ENCODE measurements at places on chromosomes 6 and 20.
A peak's percentile ranks its signal among the peaks of the same experiment; 100 is the strongest.

DNA sequence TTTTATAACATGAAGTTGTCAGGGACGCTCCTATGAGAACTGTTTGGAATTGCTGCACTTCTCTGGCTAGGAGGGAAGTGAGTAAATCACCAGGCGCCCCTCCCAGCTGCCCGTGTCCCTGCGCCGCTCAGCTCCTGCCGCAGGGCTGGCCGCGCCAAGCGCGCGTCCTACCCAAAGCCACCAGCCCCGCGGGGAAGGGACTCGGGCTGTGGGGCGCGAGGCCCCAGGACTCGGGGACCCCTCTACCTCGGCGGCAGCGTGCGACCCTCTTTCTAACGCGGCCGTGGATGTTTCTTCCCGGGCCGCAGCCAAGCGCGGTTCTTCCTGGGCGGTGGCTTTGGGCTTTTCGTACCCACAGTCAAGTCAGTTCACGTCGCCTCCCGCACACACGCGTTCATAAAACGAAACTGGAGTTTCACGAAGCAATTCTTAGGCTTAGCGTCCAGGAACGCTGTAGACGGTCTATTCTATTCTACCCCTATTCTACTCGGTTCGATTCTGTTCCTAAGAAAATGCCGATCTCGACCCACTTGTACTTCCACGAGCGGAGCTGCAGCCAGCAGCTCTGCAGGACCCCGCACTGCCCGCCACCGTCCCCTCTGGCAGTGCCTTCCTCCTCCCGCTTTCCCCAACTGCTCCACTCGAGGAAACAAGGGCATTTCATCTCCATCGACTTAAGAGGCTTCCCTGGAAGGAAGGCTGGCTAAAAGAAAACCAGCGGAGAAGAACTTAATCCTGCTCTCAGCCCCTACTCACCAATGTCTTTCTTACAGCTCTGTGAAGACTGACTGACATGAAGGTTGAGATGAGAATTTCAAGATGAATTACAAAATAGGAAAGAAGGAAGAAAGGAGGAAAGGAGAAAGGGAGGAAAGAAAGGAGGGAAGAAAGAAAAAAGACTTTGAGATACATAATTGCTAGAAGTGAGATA, 15.4 kb downstream of the FOXC1 start:
- DNase-seq, result no peak

- no peak for DNase-seq
These were observed 37.5 kb downstream of the CARMIL1 start for GRCh38 chr6:25316626-25317025.

DNA sequence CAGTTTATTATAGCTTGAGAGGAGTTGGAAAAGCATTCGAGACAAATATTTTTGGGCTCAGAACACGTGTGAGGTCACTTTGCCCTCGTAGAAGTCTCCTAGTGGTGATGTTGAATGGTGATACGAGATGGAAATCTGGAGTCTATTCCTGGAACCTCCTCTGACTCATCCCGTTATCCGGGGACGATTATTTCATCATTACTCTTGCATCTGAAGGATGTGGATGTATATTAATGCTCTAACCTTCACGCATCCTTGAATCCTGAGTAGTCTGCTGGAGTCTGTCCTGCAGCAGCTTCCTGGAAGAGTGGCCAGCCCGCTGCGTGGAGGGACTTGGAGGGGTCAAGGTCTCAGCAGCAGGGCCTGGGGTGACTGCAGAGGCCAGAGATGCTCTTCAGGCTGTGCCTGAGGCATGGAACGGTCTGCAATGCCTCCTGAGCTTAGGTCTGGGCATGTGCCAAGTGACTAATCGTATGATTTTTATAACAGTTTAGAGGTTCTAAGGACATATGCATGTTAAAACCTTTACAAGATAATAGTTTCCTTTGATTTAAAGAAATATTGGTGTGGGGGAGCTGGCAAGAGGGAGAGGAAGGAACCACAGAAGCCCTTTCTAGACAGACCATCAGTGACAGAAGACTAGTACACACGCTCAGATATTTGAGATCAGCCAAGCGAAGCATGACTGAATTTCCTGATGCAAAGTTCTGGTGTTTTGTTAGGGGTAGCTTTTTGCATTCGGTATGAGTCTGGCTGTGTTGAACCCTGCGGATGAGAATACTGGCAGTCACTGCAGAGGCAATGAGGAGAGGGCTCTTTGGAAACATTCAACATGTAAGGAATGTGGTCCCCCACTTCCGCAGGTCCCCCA, 400.2 kb downstream of the QKI start:
- DNase-seq, result no peak

DNA sequence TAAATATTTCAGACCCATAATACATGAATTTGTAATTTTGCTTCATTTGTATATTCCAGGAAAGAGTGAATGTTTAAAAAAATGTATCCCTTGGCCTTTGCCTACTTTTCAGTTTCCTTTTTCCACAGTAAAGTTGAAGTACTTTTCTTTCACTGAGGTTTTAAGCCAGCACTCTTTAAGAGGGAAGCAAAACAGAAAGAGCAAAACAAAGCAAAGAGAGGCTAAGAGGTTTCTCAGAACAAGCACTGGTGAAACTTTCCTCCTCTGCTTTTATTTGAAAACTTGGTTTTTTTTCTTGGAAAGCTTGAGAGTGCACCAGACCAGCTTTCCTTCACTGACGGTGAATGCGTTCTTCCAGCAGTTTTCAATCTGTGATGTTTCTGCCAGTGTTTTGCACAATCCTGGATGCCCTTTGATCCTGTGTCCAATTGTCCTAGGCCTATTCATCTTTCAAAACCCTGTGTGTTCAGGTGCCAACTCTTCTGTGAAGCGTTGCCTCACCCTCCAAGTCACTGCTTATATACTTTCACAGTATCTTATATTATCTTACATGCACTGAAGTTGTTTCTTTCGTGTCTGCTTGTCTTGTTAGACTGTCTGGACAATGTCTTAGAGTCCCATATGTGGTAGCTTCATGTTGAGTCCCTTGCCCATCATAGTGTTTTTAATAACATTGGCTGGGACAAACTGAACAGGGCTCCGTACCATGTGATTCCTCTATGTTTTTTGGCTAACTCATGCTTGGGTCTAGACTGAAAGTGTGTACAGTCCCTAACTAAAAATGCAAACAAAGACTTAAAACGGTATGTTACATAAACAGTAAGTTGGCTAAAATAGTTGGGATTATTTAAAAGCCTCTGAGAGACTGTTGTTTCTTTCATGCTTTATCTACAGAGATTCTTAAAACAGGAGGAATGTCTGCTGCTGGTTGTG, 1.9 kb downstream of the RNF217 start:
- DNase-seq, result no peak

GRCh38 chr6:129416337-129416990, 293.5 kb downstream of the ARHGAP18 start:
- no peak for DNase-seq

DNA sequence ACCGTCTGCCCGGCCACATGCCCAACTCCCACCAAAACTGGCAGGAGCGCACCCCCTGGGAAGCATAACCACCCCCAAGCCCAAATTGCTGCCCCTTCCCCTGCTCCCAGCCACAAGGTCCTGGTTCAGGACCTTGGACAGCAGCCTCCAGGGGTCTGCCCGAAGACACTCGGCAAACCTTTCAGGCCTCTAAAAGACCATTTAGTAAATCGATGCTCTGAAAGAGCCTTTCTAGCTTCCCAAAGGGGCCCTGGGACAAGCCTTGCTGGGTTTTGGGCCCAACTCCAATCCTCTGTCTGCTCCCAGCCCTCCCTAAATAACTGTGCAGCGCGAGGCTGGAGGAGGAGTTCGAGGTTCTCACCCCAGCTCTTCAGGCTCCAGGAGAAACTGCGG, 30.5 kb downstream of the GRM4 start:
- DNase-seq, result peak; percentile 10
